Stimulated activated CD8-positive, alpha-beta memory T cell treated with anti-CD3 and anti-CD28 coated beads, Interleukin-7, amount 100 ng/mL, for 24 hours (primary cell): ENCODE measurements at places on chromosomes 13 and 19.

- no peak for DNase-seq
Measured at GRCh38 chr13:76610819-76611415, 275.3 kb downstream of the KCTD12 start.

DNA sequence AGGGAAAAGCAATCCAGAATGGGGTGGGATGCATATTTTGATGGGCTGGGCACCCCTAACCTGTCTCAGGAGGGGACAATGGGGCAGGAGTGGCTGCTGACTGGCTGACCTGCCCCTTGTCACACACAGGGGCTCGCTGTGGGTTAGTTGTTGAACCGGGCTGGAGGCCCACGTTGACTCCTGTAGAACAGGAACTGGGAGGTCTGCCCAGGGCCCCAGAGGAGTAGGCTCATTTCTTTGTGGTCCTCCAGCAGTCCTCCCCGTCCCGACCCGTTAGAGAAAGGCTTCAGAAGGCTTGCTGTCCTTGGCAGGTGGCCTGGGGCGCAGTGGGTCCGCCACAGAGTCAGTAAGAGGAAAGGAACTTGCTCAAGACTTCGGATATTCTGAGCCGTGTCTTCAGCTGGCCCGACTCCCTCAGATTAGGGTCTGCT lies 70.1 kb downstream of the COL4A1 start:
- DNase-seq: no peak

DNA sequence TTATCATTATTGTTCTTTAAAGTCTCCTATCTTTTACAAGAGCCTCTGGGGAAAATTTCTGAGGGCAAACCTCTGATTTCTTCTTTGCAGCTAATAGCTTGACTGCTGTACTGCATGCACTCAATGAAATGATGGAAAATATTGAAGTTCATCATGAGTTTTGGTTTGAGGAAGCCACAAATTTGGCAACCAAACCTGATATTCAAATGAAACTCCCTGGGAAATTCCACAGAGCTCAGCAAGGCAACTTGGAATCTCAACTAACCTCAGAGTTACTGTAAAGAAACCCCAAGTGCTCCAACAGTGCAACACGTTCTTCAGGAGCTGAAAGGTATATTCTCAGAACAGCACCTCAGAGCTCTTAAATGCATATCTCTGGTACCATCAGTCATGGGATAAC lies 14.2 kb upstream of the RNF6 start:
- DNase-seq: no peak

GRCh38 chr19:41362143-41362847 lies 1.7 kb downstream of the B9D2 start:
- DNase-seq: no peak

DNA sequence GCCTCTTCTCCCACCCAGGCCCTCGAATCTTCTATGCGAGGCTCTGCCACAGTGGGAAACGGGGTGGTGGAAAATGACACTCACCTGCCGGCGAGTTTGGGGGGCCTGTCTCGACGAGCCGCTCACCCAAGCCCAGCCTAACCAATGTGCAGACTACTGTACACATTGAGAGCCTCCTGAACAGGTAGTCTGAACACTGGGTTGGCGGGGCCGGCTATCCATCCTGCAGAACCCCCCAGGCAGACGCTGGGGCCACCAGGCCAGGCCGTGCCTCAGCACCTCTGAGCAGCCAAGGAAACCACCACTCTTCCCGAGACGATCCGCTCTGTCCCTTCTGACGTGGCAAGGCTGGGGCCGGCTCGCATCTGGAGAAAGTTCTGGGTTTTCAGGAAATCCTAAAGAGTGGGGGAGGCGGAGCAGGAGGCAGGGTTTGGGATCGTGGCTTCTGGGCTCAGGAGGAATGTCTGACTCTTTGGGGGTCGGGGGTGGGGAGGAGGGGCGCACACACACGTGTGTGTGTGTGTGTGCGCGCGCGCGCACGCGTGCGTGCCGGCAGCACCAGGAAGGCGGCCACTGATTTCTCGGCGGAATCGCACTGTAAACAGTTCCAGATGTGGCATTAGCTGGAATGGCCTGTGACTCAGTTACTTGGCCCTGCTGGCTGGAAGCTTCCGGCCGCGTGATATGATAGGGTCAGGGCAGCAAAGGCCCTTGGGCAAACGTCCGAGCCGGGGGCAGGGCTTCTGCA lies 18.5 kb downstream of the TMED1 start:
- DNase-seq: no peak

GRCh38 chr13:45051315-45051714 lies 62.0 kb downstream of the GPALPP1 start:
- no peak for DNase-seq

- no peak for DNase-seq
Measured at GRCh38 chr13:50243931-50244330, 228.7 kb downstream of the KCNRG start.

DNA sequence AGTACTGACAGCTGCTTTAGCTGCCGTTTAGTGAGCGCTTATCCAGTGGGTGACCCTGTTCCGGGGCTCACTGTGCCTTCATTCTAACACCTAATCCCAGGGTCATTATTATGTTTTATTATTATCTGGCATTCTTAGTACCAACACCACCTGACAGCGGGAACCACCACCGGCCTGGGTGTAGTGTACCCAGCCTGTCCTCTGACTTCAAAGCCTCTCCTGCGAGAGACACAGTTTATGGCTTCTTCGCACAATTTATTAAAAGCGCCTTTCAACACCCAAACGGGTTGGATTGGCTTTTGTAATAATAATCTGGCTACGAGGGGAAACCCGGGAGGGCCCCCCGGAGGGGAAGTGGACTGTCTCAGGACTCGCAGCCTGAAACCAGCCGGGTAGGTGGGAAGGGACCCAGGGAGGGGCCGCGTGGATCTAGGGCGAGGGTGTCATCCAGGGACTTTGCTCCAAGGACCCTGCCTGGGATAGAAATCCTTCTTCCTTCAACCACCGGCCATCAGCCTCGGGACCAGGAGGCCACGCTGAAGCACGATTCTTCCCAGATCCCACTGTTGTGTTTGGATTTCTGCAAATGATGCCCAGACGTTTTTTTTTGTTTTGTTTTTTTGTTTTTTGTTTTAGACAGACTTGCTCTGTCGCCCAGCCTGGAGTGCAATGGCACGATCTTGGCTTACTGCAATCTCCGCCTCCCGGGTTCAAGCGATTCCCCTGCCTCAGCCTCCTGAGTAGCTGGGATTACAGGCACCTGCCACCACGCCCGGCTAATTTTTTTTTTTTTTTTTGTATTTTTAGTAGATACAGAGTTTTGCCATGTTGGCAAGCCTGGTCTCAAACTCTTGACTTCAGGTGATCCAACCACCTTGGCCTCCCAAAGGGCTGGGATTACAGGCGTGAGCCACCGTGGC lies 1.6 kb upstream of the ZBTB7A start:
- no peak for DNase-seq

DNA sequence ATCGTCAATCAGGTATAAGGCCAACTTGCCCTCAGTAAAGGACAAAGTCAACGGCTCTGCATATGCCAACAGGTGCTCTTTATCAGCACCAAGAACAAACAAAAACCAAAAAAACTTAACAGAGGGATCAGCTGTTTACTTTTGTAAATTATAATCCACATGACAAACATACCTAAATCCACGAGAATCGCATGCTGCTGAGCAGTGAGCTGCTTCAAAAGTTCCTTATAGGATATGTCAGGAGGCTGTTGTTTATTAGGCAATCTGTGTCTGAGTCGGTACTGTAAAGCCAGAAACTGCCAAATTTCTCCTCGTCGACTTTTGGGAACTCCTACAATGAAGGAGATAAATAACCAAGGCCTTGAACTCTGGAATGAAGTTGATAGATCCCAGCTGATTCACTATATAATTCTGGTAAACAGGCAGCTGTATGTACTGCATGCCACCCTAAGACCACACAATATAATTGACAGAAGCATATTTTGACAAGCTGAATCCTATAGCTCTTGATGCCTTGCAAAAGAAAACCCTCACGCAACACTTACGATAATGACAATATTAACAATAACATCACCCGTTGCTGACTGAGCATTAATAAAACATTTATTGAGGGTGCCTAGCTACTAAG lies 179.8 kb downstream of the TBC1D4 start:
- DNase-seq: no peak

DNA sequence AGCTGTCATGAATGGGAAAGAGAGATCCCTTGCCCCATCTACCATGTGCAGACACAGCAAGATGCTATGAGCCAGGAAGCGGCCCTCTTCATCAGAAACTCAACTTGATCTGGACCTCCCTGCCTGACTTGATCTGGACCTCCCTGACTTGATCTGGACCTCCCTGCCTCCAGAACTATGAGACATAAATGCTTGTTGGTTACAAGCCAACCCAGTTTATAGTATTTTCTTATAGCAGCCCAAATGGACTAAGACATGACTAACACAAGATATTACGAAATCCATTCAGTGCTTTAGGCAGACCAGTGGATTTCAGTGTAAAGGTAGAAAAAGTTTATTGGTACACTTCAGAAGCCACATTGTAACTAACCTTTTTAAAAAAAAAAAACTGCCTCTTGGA lies 15.6 kb downstream of the PCID2 start:
- no peak for DNase-seq

- DNase-seq: no peak
Measured at GRCh38 chr19:49823472-49823871, 5.4 kb downstream of the MED25 start.

GRCh38 chr19:58582985-58583384 lies 9.8 kb upstream of the MZF1 start:
- DNase-seq: no peak

- DNase-seq: no peak
Measured at GRCh38 chr13:41939398-41939797, 21.5 kb downstream of the VWA8 start.

DNA sequence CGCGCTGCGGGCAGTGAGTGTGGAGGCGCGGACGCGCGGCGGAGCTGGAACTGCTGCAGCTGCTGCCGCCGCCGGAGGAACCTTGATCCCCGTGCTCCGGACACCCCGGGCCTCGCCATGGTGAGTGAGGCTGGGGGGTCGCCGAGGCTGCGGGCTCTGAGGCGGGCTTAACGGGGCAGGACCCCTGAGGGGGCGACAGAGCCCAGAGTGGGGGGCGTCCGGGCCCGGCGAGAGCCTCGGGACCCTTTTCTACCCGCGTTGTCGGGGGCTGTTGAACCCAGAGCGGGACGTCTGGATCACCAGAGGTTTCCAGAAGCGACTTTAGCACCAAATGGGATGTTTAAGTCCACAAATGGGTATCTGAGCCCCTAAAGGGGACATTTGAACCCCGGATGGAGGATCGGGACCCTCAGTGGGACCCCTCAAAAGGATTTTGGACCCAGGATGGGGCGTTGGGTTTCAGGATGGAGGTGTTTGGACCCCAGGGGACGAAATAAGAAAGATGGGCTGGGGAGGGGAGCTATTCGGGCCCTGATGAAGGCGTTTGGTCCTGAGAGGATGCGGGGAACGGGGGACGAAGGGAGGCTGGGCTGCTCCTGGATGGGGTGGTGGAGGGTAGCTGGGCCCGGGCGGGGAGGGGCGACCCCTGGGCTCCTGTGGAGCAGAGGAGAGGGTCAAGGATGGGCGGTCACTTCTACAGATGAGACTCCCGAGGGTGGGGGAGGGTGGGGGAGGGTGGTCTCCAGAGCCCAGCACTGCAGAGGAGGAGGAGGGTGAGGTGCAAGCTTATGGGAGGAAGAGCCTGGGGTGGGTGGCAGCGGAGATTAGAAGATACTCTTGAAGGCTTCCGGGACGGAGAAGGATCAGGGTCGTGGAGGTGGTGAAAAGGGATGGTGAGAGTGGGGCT lies at the start of gene CALM3:
Gene CALM3, plus strand, starts transcription at position 13 of the 907 bp plus-strand sequence. Its CDS starts 105 bp downstream, at position 118.
- no peak for DNase-seq

DNA sequence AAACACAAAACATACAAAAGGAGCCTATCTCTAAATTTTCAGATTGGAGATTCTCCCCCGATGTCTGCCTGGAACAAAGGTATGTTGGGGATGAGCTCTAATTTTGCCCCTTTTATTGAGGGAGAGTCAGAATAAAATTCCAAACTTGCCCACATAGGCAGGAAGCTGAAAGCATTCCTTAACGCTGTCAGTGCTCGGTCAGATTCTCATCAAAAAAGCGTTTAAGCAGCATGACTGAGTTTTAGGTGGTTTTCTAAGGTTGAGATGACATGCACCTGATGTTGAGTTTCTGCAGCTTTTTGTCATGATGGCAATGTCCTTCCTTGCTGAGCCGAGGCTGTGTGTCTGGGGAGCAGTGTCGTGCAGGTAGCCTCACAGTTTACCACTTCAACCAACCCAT lies 48.4 kb upstream of the MEDAG start:
- no peak for DNase-seq
